ENCODE measurements at places on chromosomes 12 and 14.

- no peak for DNase-seq
These were observed 3.0 kb upstream of the FNTB start for GRCh38 chr14:64983439-64984310.

GRCh38 chr14:92747701-92748258 is 647 bp downstream of the LGMN start:
- no peak for DNase-seq

DNA sequence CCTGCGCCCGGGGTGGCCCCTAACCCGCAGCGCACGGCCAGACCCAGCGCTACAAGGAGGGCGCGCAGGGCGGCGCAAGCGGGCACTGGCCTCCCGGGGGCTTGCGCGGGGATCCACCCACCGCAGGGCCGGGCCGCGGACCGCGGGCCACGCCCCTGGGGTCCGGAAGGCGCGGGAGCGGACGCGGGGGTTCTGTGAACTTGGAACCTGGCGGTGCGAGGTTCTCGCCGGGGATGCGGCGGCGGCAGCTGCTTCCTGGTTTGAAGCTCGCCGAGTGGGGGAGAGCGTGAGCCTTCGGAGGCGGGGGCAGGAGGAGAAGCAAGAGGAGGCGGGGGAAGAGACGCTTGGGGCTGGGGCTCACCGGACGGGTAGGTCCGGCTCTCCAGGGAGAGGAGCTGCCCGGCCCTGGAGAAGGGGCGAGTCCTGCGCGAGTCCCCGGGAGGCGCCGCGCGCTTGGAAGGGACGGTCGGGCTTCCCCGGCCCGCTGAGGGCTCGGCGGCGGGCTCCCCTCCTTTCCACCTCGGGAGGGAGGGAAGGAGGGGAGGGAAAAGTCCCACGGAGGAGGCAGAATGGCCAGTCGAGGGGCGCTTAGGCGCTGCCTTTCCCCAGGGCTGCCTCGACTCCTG is at the start of gene PRKCH:
Gene PRKCH, plus strand, starts transcription at position 195 of the 626 bp plus-strand sequence. CDS start 523 bp downstream, outside the sequence.
- DNase-seq = no peak

DNA sequence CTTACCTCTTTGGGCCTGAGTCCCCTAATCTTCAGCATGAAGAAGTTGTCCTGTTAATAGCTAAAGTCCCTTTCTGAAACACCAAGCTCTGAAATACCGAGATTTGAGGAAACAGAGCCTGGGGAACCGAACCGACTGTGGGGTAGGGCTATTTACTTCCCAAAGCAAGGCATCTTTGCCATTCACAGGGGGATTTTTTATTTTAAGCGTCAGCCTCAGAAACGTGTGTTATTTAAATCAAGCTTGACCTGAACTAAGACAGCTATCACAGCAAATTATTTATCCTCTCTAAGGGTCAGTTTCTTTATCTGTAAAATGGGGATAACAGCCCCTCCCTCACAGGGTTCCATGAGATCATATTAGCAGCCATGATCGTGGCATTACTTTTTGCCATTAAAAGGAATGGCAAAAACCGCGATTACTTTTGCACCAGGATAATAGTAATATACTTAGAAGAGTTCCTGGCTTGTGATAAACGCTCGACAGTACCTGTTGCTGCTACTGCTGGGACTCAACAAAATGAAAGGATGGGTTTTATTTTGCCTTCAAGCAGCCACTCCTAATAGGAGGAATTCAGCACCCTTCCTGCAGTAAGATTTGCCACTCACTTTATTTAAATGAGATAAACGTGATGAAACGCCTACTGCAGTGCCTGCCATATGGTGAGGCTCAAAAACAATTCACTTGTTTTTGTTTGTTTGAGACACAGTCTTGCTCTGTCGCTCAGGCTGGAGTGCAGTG is 1.3 kb upstream of the CORO1C start:
- DNase-seq = no peak

DNA sequence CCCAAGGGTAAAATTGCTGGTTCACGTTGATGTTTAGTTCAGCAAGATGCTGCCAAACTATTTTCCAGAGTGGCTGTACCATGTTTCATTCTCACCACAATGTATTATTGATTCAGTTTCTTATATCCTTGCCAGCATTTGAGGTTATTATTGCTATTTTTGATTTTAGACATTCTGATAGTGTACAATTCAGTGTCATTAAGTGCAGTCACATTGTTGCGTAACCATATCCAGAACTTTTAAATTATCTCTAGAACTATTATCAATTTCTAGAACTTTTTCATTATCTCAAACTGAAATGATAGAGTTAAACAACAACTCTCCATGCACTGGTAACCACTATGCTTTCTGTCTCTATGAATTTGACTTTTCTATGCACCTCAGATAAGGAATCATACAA is 10.7 kb upstream of the TBC1D15 start:
- no peak for DNase-seq

Data from stimulated activated CD4-positive, alpha-beta T cell treated with anti-CD3 and anti-CD28 coated beads, Interleukin-12 subunit alpha, Interleukin-12 subunit beta, amount 100 ng/mL, for 48 hours (primary cell).